GM23338 (cell line): ENCODE measurements at places on chromosomes 11 and 22. TPM values are rescaled to one million over a fixed set of nuclear protein-coding genes. Genes with fewer than 3 reads are reported as not detected.

Gene HEPHL1
- polyA plus RNA-seq = 0.17 and 0.21 TPM in 2 replicates

Gene SLC15A3
- 14.2 and 16.7 TPM in 2 replicates for polyA plus RNA-seq

Gene SDHD
- 149 and 163 TPM in 2 replicates for polyA plus RNA-seq

Gene EXPH5
- polyA plus RNA-seq = 2.6 and 3.6 TPM in 2 replicates
